ENCODE measurements at places on chromosomes 12 and 14. TPM values are rescaled to one million over a fixed set of nuclear protein-coding genes. Genes with fewer than 3 reads are reported as not detected.

Gene SLC39A5
- not detected for total RNA-seq

Gene STAC3
- 0.26 TPM for total RNA-seq

Gene HCAR2
- total RNA-seq, result not detected

Gene PTPRQ
- 1.3 TPM for total RNA-seq

Gene RNASE3
- total RNA-seq, result not detected

Gene SIRT4
- total RNA-seq, result 2.5 TPM

Gene SLCO1C1
- not detected for total RNA-seq

- no peak for DNase-seq
Observed at GRCh38 chr14:63891148-63891975, 38.6 kb downstream of the SYNE2 start.

DNA sequence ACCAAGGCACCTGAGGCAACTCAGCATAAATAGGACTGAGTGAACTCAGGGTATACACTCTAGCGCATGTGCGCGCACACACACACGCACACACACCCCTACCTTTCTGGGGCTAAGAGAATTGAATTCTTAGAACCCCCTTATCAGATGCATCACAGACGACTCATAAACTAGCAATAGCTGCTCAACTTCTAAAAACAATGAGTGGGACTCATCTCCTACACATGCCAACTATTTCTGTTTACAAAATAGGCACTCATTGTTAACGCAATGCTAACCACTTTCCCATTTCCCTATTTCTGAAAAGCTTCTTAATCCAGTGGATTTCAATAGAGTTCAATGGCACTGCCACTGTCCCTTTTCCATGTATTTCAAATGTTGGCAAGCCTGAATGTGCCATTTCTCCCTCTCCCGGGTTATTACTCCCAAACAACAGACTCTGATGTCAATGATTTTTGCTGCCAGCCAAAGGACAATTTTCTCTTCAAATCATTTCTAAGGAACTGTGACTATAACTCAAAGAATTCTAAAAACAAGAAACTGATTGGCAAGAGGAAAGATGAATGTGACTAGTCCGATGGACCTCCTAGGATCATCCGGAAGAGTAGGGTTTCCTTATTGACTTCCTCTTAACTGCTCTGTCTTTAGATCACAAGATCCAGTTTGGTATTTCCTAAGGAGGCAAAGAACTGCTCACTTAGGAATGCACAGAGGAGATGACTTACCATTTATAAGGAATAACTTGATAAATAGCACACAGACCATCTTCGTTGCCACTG lies 48.8 kb downstream of the SLC38A1 start:
- peak; percentile 92 for DNase-seq

- DNase-seq, result no peak
Observed at GRCh38 chr12:121357331-121357730, 5.1 kb upstream of the ANAPC5 start.

GRCh38 chr12:71243370-71243769 lies 85.6 kb upstream of the TSPAN8 start:
- DNase-seq, result no peak

DNA sequence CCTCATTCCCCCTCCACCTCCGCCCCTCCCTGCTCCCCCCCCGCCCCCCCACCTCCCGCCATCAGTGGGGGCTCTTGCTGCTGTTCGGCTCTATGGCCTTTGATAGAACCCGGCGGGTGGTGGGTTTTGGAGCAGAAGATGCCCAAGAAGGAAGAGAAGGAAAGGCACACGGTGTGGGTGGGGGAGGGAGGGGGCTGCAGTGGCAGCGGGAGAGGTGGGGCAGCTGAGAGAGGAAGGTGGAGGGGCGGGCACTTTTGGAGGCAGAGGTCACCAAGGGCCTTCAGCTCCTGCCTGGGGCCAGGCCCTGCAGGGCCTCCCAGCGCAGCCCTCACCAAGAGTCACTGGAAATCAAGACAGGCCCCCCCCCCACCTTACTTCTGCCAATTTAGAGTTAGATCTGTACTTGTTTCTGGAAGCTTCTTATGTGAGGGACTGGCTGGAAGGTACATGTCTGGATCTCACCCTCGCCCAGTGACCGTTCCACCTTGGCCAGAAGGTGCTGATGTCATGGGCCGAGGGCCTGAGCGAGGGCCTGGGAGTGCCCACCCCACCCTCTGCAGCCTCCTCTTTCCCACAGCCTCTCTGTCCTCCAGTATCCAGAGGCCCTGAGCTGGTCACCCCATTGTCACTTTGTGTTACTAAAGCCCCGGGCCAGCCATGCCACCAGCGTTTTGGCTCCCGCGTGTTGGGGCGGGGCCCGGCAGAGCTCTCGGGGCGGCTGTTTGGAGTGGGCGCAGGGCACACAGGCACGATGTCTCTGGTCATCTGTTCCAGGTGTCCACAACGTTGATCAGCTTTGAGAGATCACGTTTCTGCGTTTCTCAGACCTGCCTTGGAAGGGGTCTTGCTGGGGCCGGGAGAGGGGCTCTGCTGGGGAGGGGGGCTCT lies 153.9 kb downstream of the KIF26A start:
- no peak for DNase-seq

GRCh38 chr12:99670635-99671034 lies 23.1 kb downstream of the GARIN6 start:
- DNase-seq, result no peak

- no peak for DNase-seq
Observed at GRCh38 chr14:101010835-101011234, 107.3 kb upstream of the RTL1 start.

GRCh38 chr12:68352067-68352466 lies 19.9 kb upstream of the MDM1 start:
- peak; percentile 25 for DNase-seq

GRCh38 chr14:25943329-25943728 lies 654.5 kb downstream of the NOVA1 start:
- DNase-seq, result no peak

DNA sequence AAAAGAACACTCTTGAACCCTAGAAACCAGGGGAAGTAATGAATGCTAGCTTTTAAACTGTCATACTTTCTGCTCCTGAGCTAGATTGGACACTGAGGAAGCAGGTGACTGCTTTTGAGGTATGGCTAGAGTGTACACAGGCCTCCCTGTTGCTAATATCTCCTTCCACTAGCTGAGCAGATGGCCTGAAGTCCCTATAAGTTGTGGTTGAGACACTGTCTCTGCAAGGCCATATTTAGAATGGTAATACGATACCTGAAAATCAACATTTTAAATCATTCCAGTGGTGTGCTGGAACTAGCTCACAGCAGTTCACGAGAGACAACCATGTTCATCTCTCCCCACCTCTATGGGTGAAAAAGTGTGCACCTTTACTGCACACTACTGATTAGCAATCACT lies 46.4 kb upstream of the BMP4 start:
- DNase-seq, result no peak

- DNase-seq, result peak; percentile 89
Observed at GRCh38 chr14:54435500-54435981, 5.6 kb downstream of the CNIH1 start.

DNA sequence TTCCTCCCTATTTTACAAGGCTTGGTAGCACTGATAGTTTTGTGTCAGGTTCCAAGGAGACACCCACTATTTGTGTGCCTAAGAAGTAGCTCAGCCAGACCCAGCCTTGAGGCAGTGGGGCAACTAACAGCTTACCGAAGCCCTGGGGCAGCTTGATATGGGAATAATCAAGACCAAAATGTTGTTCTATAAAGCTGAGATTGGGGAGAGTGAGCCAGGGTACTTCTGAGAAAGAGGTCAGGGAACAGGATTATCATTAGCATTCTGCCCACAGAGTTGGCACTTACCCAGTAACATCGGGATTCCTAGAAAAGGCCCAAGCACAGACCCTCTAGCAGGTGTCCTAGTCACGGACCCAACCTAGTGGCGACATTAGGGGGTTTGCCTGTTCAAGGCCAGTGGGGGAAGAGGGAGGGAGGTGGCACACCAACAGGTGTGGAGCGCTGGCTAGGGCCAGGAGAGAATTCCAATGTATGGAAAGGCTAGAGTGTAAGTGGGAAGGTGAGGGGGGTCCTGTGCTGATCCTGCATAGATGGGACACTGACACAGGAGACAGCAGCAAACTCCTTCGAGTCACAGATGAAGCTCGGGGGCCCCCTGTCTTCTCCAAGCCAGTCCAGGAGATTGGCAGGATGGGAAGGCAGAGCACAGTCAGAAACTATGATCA lies 4.9 kb downstream of the PPP1R3E start:
- DNase-seq, result no peak

- peak; percentile 71 for DNase-seq
Observed at GRCh38 chr12:6266971-6267721, 43.3 kb upstream of the PLEKHG6 start.

- DNase-seq, result no peak
Observed at GRCh38 chr12:97408363-97408762, 54.2 kb upstream of the RMST start.

DNA sequence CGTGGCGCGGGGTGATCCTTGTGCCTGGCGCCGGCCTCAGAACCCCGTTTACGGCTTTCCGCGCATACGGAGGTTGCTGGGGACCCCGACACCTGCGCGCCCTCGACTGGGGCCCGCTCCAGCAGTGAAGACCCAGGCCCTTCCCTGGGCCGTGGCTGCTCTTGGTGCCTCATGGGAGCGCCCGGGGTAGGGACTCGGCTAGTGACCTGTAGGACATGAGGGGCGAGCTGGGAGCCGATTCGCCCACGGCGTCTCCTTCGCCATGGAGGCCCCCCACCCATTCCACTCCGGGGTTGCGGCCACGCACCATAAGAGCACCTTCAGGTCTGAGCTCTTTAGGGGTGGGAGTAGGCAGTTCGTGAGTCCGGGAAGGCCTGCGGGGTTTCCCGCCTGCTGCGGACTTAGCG lies 14.2 kb upstream of the PAX9 start:
- DNase-seq, result no peak

DNA sequence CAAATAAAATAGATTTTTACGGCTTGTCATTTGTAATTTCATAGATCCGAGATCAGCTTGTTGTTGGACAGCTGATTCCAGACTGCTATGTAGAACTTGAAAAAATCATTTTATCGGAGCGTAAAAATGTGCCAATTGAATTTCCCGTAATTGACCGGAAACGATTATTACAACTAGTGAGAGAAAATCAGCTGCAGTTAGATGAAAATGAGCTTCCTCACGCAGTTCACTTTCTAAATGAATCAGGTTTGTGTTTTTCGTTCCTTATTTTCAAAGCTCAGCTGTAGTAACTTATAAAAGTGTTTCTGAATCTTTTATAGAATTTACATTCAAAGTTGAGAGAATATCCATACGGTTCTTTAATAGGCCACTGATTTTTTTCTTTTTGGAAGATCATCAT lies 89.1 kb downstream of the LRRK2 start:
- no peak for DNase-seq

DNA sequence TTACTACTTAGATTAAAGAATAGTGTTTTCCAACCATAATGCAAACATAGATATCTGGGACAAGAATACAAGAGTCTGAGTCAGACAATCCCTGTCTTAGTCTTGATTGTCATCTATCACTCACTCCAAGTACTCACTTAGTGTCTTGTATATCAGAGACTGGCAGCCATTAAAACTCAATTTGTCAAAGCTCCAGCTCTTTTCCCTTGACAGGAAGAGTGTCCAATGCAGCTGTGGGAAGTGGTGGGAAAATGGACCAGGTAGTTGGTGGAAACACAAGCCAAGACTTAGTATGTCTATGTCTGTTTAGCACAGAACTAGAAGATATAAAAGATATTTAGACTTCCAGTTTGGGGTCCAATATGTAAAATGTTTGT lies 271.6 kb upstream of the CLEC14A start:
- DNase-seq, result no peak

- DNase-seq, result no peak
Observed at GRCh38 chr14:74652541-74652940, 40.5 kb upstream of the LTBP2 start.

GRCh38 chr12:24948420-24948756 lies 513 bp downstream of the BCAT1 start:
- peak; percentile 45 for DNase-seq

DNA sequence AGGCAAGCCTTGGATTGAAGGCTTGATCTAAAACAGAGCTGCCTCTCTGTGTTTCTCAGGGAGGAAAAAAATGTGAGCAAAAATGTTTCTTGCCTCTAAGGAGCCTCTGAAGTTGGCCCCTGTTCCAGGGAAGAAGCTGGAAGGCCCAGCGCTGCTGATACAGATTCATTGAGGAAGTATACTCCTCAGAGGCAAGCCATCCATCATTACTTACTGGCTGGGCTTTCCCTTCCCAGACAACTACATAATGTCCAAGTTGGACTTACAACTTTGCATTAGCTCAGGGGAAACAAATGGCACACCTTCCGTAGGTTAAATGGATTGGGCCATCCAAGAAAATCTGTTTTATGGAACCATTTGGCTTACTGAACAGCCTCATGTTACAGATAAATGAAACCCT lies 263.7 kb upstream of the SEL1L start:
- no peak for DNase-seq

GRCh38 chr14:22552827-22553076 lies 36.3 kb downstream of the DAD1 start:
- no peak for DNase-seq

DNA sequence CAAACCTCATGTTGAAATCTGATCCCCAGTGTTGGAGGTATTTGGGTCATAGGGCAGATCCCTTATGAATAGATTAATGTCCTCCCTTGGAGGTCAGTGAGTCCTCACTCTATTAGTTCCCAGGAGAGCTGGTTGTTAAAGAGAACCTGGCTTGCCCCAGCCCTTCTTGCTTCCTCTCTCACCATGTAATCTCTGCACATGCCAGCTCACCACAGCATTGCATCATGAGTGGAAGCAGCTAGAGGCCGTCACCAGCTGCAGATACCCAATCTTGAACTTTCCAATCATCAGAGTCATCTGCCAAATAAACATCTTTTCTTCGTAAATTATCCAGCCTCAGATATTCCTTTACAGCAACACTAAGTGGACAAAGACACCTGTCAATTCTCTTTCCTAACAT lies 161.8 kb upstream of the IGF1 start:
- no peak for DNase-seq

- no peak for DNase-seq
Observed at GRCh38 chr14:103538291-103539055, 9.5 kb downstream of the TRMT61A start.

GRCh38 chr12:103780992-103781391 lies 60.0 kb downstream of the NT5DC3 start:
- DNase-seq, result no peak

GRCh38 chr12:27653661-27654060 lies 42.6 kb upstream of the REP15 start:
- no peak for DNase-seq

DNA sequence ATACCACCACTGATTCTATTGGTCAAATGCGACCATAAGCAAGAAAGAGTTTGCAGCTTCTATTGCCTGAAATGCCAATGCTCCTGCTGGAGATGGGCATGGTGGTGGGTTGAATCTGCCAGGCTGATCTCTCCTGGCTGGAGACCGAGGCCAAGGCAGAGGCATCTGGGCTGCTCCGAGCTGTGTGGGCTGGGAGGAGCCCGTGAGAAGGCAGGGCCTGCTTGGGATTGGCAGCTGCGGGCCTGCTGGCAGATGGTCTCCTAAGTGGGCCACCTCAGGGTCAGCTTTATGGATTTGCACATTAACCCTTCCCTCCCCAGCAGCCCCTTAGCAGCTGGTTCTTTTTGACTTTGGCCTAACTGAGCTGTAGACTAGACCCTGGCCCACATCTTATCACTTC lies 25.4 kb downstream of the SRRM4 start:
- DNase-seq, result no peak

- DNase-seq, result no peak
Observed at GRCh38 chr12:108324351-108325017, 14.6 kb downstream of the CMKLR1 start.
